ENCODE measurements at places on chromosomes 11 and 22. TPM values are rescaled to one million over a fixed set of nuclear protein-coding genes. Genes with fewer than 3 reads are reported as not detected.

GRCh38 chr11:116172851-116173250 is 599.9 kb downstream of the BUD13 start:
- no peak for DNase-seq

The HBB gene
- total RNA-seq, result 2,108 TPM

- no peak for DNase-seq
Observed at GRCh38 chr22:30425616-30426387, at the start of gene MTFP1. TSS of gene MTFP1 (plus strand) at chr22:30425768. CDS start at chr22:30425880, 112 bp downstream.

- DNase-seq, result no peak
Observed at GRCh38 chr22:30047364-30047738, 32.9 kb upstream of the HORMAD2 start.

The PGA5 gene
- 0.39 TPM for total RNA-seq

All from skin of body (tissue), 3 donors.